ENCODE measurements at places on chromosomes 4 and X.
A peak's percentile ranks its signal among the peaks of the same experiment; 100 is the strongest.

- DNase-seq, result peak; percentile 67
Measured at GRCh38 chrX:56726605-56727004, 2.4 kb upstream of the NBDY start.

DNA sequence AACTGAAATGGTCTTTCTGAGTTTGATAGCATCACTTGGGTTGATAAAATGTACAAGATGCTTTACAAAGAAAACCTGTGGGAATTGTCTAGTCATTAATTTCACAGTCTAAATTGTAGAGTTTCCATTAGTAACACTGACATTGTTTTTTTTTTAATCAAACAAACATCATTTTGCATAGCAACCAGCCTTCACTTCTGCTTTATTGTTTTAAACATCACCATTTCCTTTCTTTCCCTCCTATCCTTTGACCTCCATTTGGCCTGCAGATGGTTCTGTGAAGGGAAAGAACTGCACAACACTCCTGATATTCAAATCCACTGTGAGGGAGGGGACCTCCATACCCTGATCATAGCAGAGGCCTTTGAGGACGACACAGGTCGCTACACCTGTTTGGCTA lies 171.1 kb downstream of the PALLD start:
- DNase-seq, result no peak

GRCh38 chr4:576991-577498 lies 950 bp upstream of the TMEM271 start:
- DNase-seq, result no peak

DNA sequence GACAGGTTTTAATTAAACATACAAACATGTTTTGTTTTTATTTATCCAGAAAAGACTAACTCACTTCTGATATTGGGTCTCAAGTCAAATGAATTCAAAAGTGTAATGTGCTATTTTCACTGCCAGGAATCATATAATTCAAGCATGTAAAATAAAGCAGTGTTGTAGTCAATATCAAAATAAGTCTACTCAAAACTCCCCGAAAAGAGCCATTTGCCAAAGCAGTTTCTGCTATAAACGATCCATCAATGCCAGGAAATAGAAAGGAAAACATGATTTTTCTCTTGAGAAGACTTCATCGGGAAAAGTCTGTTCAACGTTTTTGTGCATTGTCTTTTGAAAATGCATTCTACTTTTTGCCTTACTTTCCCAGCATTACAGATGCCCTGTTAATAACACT lies 633.3 kb downstream of the FAT4 start:
- DNase-seq, result no peak

DNA sequence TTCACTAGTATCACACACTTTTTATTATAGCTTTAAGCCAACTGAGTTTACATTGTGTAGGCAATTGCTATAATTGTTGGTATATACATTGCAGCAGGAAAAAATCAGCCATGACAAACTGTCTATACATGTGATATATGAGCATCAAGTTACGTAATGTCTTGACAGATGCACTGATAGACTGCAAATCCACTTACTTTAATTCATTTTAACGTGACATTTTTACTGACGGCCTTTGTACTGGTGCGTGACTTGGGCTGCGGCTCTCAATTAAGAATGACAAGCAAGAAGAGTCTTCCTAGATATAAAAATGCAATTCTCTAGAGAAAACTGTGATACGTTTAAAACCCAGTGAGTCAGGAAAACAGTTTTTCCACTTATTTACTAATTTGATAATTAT lies 143.8 kb downstream of the ACTRT1 start:
- DNase-seq, result no peak
